Activated T-cell treated with anti-CD3 and anti-CD28 coated beads, Interleukin-2, amount 50 U/mL, for 4 hours (primary cell): ENCODE measurements at places on chromosomes 13 and 19. TPM values are rescaled to one million over a fixed set of nuclear protein-coding genes. Genes with fewer than 3 reads are reported as not detected.

DLL3 gene
- 1.7 TPM for total RNA-seq

ZNF536 gene
- total RNA-seq: not detected

- DNase-seq: no peak
Measured at GRCh38 chr19:35357867-35358573, at the start of gene FFAR3. Gene FFAR3 (plus strand): TSS chr19:35358460. CDS start chr19:35358891, 431 bp downstream.

GRCh38 chr19:17348700-17349099 lies 11.3 kb downstream of the GTPBP3 start:
- no peak for DNase-seq

DNA sequence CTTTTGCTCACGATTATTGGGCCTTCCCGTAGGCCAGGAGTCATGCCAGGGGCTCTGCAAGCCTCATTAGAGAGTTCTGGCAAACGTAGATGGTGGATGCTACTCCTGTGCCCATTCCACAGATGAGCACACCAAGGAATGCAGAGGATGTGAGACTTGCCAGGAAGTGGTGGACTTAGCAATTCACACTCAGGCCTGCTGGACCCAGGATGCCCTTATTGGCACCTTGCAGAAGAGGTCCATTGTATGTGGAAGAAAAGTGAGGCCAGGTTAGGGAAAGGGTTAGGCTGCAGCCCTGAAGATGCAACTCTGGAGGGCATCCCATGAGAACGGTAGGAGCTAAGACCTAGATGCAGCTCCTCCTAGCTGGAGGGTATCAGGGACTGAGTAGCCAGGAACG lies 5.9 kb downstream of the UNC13A start:
- no peak for DNase-seq
